ENCODE measurements at places on chromosomes 11 and 22.

DNA sequence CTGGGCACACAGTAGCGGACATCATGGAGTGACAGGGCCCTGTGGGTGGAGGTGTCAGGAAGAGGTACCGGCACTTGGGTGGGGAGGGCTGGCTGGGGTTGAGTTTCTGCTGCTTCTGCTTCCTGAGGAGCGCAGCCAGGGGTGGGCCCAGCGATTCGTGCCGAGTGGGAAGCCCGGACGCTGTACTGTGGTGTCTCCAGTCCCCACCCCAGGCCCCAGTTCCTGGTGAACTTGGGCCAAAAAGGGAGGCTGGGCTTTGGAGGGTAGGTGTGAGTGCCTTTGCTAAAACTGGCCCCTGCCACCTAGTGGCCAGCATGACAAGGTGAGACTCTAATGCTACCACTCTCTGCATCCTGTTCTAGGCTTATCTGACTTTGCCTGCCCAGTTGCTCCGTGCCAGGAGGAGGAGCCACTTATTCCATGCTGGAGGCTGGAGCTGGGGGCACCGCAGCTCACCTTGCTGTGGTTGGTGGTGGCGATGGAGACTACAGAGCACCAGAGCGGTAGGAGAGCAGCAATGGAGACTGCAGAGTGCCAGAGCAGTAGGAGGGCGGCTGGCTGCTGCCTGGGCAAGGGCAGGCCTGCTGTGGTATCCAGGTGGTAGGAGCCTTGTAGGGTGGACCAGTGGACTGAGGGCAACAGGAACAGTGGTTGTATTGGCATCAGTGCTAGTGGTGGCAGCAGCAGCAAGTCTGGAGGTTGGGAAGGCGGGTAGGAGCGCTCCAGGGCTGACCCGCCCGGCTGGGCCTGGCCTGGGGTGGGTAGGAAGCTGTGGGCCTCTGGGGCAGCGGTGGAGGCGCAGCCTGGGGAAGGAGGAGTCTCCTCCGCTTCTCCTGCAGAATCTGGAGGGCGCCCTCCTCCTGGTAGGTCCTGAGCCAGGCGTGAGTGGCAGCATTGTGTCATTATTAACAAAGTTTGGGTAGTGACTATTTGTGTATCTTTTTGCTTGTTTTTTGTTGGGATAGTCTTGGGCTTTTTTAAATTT, 2.2 kb upstream of the RFPL2 start:
- DNase-seq, result no peak

- DNase-seq, result no peak
Observed at GRCh38 chr11:73995247-73995646, 12.6 kb upstream of the UCP2 start.

- no peak for DNase-seq
Observed at GRCh38 chr11:124745835-124746620, 6.0 kb downstream of the VSIG2 start.

- no peak for DNase-seq
Observed at GRCh38 chr11:44725757-44726282, 942 bp upstream of the TSPAN18 start.

DNA sequence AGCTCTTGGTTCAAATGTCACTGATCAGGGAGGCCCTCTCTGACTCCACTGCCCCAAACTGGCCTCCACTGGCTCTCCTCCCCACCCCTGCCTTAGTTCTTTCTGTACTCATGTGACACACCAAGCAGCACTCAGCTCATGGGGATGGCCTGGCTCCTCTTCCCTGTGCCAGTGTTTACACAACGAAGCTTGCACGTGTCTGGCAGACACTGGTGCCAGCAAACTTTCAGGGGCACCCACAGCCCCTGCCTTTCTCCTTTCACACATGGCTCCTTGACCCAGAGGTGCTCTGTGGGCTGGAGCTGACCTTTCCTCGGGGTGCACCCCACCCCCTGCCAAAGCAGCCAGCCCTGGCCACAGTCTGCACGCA, 37.6 kb upstream of the PARVG start:
- no peak for DNase-seq

GRCh38 chr11:132858223-132858622, 674.1 kb downstream of the OPCML start:
- no peak for DNase-seq

DNA sequence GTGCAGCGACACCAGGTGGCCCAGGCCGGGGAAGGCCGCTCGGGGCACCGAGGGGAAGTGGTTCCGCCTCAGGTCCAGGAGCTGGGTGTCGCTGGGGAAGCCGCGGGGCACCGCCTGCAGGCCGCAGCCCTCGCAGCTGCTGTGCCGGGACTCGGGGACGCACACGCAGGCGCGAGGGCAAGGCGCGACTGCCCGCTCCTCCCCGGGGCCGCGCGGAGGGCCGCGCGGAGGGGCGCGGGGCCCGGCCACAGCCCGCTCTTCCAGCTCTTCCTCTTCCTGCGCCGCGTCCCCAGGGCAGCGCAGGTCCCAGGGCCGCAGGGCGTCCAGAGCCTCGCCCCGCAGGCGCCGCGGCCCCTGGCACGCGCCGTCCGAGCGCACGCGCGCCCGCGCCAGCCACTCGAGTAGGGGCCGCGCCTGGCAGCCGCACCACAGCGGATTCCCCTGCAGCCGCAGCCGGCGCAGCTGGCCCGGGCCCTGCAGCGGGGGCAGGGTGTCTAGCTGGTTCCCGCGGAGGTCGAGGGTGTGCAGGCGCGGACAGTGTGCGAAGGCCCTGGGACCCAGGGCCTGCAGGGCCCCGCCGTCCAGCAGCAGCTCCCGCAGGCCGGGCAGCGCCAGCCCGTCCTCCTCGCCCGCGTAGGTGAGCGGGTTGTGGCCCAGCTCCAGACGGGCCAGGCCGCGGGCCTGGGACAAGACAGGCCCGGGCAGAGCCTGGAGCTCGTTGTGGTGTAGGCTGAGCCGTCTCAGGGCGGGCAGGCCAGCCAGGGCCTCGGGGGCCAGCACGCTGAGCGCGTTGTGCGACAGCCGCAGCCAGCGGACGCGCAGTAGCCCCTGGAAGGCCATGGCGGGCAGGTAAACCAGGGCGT, 2.8 kb downstream of the CHADL start:
- DNase-seq, result peak; percentile 70

GRCh38 chr22:47199979-47200272, 437.5 kb downstream of the TBC1D22A start:
- DNase-seq, result no peak

DNA sequence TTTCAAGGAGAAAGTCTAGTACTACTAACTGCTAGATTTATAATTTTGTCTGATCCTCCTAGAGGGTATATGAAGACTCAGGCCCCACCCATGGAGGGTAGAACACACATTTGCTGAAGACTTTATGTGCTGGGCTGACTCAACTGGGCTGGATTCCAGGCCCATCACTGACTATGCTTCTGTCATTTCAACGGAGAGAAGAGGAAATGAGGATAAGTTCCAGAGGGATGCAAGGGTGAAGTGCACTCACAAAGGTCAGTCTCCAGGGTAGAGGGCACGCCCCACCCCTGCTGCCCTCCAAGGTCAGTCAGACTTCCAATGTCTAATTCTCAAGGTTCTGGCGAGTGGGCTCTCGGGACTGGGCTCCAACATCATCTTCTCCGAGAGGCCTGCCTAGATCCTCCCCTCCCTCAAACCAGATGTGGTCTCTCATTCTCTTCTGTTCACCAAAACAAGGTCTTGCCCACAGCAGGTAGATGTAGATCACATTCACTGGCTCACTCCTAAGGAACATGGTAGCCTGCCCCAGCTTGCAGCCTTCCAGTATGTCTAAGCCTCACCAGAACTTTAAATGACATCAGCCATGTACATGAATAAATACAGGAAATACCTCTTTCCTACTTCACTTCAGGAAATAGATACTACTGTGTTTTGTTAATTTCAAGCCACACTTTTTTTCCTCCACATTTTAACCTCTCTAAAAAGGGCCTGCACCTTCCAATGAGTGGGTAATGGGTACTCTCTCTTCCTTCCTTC, 7.3 kb upstream of the C11orf86 start:
- DNase-seq, result no peak

DNA sequence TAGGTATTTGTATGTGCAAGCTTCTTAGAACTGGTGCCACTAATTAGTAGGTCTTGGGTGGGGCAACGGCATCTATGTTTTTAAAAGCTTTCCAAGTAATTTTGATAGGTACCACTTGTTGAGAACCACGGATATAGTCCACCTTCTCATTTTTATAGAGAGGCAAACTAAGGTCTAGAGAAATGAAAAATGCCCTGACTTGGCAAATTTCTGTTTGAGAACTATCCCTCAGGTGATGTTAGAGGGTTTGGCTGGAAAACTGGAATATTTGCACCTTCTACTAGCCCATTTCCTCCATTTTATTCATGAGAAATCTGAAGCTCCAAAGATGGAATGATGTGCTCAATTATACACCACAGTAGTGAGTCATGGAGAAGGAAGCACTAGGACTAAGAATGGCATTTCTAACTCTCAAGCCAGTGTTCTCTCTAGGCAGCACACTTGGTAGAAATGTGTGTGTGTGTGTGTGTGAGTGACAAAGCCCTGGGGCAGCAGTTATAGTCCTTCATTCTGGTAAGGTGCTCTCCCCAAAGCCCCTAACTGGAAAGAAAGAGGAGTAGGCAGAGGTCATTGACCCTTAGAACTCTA, 1.8 kb upstream of the TMEM86A start:
- no peak for DNase-seq

Measured in stimulated activated CD8-positive, alpha-beta memory T cell treated with anti-CD3 and anti-CD28 coated beads, Interleukin-15, amount 100 ng/mL, for 48 hours (primary cell).